ENCODE measurements at places on chromosomes 4 and X.

- DNase-seq, result peak; percentile 35
Measured at GRCh38 chr4:68271851-68272357, 26.4 kb upstream of the TMPRSS11B start.

GRCh38 chr4:7625071-7625470, 190.3 kb upstream of the PSAPL1 start:
- no peak for DNase-seq

- no peak for DNase-seq
Measured at GRCh38 chr4:123495530-123495929, 98.9 kb downstream of the SPRY1 start.

- DNase-seq, result no peak
Measured at GRCh38 chr4:156242390-156242789, 288.7 kb upstream of the CTSO start.

- no peak for DNase-seq
Measured at GRCh38 chr4:138688408-138689085, 327.0 kb upstream of the NOCT start.

Measured in activated CD4-positive, alpha-beta T cell treated with anti-CD3 and anti-CD28 coated beads, Interleukin-2, amount 50 U/mL, for 16 hours (primary cell).